Stimulated activated CD8-positive, alpha-beta memory T cell treated with anti-CD3 and anti-CD28 coated beads, Interleukin-2, amount 100 ng/mL, for 1 hour (primary cell): ENCODE measurements at places on chromosomes 6 and 20.

- DNase-seq: no peak
These were observed 51.5 kb upstream of the NXT1 start for GRCh38 chr20:23298926-23299672.

- DNase-seq: no peak
These were observed 67.1 kb downstream of the FYN start for GRCh38 chr6:111806165-111806547.

GRCh38 chr20:48826069-48826468 lies 1.7 kb downstream of the PREX1 start:
- no peak for DNase-seq

DNA sequence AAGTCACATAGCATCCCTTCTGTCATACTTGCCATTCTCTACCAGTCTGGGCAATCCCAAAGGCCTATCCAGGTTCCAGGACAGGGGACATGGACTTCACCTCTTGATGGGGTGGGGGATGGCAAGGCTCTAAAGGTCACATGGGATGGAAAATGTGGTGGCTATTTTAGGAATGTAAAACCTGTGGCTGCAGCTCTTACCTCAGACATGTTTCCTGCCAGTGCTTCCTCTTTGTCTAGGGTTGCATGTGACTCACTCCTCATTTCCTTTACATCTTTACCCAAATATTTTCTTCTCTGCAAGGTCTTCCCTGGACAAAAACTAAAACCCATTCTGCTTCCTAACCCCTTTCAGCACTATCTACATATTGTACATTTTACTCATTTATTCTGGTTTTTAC lies 135.7 kb downstream of the BTBD3 start:
- no peak for DNase-seq

DNA sequence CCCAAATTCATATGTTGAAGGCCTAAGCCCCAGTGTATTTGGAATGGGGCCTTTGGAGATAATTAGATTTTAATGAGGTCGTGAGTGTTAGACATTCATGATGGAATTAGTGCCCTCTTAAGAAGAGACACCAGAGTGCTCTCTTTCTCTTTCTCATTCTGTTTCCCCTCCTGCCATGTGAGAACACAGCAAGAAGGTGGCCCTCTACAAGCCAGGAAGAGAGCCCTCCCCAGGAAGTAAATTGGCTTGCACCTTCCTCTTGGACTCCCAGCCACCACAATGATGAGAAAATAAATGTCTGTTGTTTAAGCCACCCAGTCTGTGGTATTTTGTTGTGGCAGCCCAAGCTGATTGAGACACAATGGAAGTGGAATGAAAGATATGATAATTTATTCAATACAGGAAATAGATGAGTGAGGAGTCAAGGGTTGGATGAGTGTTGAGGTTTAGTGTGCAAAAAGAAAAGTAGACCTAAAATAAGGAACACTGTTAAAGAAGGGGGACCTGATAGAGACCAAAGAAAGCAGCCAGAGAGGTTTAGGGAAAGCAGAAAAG lies 25.9 kb upstream of the ATXN1 start:
- no peak for DNase-seq

- no peak for DNase-seq
These were observed 85.0 kb downstream of the FNDC1 start for GRCh38 chr6:159254186-159254585.

DNA sequence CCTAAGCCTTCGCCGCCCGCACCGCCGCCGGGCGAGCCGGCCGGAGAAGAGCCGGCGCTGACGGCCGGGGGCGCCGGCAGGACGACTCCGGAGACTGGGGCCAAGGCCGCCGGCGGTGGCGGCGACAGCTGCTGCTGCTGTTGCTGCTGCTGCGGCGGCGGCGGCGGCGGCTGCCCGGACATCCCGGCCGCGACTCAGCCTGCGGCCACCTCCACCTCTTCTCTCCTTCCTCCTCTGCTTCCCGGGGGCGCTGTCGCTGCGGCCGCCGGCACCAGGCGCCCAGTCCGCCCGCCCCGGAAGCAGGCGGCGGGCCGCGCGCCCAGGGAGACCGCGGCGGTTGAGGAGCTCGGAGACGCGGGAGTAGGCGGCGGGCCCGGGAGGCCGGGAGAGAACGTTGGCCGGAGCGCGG lies 307 bp downstream of the RANBP9 start:
- no peak for DNase-seq

- no peak for DNase-seq
These were observed 7.0 kb upstream of the DSTN start for GRCh38 chr20:17562804-17563305.

- DNase-seq: no peak
These were observed 657.5 kb upstream of the GJE1 start for GRCh38 chr6:141475259-141475658.

- DNase-seq: no peak
These were observed 176.1 kb upstream of the CEP162 start for GRCh38 chr6:84403545-84403944.

- DNase-seq: no peak
These were observed 639.2 kb downstream of the RFPL4B start for GRCh38 chr6:112986321-112986720.

- DNase-seq: no peak
These were observed 46.8 kb upstream of the SLCO4A1 start for GRCh38 chr20:62595491-62595890.

DNA sequence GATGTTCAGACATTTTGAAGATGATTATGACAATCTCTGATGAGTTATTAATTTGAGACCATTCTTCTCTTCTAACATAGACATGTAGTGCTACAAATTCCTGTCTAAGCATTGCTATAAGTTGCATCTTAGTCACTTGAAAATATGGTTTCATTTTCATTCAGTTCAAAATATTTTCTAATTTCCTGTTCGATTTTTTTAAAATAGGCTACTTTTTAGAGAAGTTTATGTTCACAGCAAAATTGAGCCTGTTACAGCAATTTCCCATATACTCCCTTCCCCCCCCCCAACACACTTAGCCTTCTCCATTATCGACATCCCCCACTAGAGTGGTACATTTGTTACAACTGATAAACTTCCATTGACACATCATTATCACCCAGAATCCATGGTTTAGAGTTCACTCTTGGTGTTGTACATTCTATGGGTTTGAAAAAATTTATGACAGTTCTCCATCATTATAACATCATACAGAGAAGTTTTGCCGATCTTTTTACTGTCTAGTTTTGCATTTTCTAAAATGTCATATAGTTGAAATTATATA lies 31.2 kb downstream of the PLAGL1 start:
- DNase-seq: no peak

GRCh38 chr20:37622728-37623127 lies 71.1 kb upstream of the CTNNBL1 start:
- no peak for DNase-seq

- no peak for DNase-seq
These were observed 16.0 kb downstream of the RPS12 start for GRCh38 chr6:132830334-132830751.

GRCh38 chr6:27541212-27541932 lies 68.5 kb upstream of the ZNF184 start:
- DNase-seq: no peak

- DNase-seq: no peak
These were observed 102.9 kb downstream of the FAXC start for GRCh38 chr6:99246602-99247001.

DNA sequence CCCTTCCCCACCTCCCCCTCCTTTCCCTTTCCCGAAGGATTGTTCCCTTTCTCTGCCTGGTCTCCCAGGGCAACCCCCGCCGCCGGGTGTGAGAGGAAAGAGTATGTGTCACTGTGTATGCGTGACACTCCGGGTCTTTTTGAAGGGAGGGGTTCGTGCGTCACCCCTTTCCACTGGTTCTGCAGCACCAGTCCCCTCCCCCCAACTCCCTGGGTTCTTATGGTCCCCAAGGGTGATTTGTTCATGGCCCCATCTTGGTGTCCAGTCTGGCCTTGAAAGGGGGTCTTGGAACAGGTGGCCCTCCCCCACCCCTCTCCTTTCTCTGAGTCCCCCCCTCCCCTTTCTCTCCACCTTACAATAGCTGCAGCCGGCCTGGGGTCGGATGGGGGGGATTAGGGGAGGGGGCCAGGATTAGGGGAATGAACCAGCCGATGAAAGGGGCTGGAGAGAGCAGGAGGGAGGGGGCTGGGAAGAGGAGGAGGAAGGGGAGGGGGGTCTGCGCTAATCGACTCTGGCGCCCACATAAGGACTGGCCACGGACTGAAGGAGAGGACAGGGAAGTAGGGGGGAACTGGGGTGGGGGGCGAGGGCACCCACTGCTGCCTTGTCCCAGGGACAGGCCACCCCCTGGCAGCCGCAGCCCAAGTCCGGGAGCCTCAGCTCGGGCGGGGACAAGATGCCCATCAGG lies 1.3 kb upstream of the RING1 start:
- DNase-seq: no peak

DNA sequence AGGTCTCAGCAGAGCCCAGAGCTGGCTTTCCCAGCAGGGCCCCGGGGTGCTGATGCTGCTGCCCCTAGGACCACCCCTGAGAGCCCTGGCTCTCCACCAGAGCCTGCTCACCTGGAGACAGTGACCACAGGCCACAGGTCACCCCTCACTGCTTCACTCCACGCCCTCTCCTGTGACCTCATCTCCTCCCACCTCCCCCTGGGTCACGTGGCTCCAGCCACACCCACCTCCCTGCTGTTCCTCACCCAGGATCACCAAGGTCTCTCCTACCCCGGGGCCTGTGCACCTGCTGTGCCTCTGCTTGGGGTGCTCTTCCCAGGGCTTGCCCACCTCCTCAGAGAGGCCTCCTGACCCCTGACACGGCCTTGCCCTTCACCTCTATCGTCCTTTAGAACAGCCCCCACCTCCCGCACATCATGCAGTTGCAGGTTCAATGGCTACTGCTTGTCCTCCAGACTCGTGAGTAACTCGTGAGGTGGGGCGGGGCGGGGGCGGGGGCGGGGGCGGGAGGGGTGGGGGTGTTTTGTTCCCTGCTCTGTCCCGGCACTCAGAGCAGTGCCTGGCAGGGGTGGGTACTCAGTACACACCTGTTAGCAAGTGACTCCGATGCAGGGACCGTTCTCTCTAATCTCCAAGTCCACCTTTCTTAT lies 468.0 kb downstream of the PREX1 start:
- no peak for DNase-seq

DNA sequence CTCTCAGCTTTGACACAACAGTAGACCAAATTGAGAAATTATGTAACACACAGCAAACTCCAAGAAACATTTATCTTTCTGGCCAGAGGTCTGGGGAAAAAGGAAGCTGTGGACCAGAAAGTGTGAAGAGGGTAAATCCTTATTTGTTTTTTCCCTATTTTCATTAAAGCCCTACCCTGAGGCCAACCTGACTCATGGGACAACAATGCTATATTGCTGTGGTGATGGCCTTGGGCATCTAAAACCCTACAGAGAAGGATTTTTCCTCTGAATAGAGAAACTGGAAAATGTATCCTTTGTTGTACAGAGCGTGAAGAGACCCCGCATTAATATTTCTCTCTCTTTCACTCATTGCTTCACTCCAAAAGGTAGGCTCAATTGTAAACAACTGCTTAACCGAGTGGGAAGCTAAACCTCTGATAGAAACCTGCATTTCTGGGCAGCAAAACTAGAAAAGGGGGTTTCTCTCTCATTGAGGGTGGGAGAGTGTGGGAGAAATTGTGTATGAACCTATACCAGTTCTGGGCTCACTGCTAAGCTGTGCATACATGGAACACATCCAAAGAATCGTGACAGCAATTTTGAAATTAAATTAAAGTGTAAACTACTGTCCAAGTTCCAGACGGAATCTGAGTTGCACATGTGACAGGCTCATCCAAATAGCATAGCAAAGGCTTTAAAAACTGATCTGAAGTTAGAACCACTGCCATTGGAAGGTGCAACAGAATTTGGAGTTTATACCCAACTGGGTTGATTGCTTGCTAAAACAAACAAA lies 175.5 kb downstream of the CLVS2 start:
- DNase-seq: no peak
